ENCODE measurements at places on chromosomes 7 and 10.

GRCh38 chr10:92997620-92998019 lies 63.0 kb upstream of the CYP26C1 start:
- no peak for DNase-seq

DNA sequence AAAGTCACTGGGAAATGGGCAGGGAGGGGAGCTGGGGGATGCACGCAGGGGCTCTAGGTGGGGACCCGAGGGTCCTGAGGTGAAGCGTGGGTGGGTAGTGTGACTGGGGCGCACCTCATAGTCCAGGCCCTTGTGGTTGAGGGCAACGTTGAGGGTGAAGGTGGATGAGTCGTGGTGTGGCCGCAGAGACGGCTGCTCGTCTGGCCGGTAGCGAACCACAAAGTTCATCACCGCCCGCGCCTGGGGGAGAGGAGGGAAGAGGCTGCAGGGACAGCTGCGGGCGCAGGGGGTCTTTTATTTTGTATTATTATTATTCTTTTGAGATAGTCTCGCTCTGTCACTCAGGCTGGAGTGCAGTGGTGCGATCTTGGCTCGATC lies 5.8 kb upstream of the MOGAT3 start:
- no peak for DNase-seq

DNA sequence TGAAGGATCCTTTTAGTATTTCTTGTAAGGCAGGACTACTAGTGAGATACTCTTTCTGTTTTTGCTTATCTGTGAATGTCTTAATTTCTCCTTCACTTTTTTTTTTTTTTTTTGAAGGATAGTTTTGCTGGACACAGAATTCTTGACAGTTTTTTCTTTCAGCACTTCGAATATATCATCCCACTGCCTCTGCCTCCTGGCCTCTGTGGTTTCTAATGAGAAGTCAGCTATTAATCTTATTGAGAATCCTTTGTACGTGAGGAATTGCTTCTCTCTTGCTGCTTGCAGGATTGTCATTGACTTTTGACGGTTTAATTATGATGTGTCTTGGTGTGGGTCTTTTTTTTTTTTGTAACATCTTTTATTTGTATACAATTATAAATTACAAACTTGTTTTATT lies 12.6 kb upstream of the WAC start:
- no peak for DNase-seq

GRCh38 chr10:102064503-102064867 lies 664 bp upstream of the HPS6 start:
- no peak for DNase-seq

GRCh38 chr7:130127821-130128317 lies 57.5 kb downstream of the KLHDC10 start:
- no peak for DNase-seq

All from activated effector memory CD4-positive, alpha-beta T cell treated with anti-CD3 and anti-CD28 coated beads, Interleukin-2, amount 50 U/mL, for 16 hours (primary cell).